PC-3 (cell line): ENCODE measurements at places on chromosomes 5 and 9. TPM values are rescaled to one million over a fixed set of nuclear protein-coding genes. Genes with fewer than 3 reads are reported as not detected.

GRCh38 chr5:179270581-179271427 is 74.5 kb downstream of the ADAMTS2 start:
- DNase-seq = no peak
- no peak overlapping the region for H3K4me3 ChIP-seq
- H3K27ac ChIP-seq = no peak overlapping the region
- H3K36me3 ChIP-seq = no peaks in the 10 kb centered on the region
- H3K4me1 ChIP-seq = no peaks in the 10 kb centered on the region

GRXCR2 gene
- not detected in 2 replicates for total RNA-seq

GRCh38 chr9:98039607-98040017 is 16.9 kb upstream of the NANS start:
- no peaks in the 10 kb centered on the region for H3K27me3 ChIP-seq
- peaks cover 8% of the 10 kb centered on the region for H3K4me1 ChIP-seq
- no peaks in the 10 kb centered on the region for H3K36me3 ChIP-seq

ADAMTS13 gene
- 0.86 and 0.95 TPM in 2 replicates for total RNA-seq

DNA sequence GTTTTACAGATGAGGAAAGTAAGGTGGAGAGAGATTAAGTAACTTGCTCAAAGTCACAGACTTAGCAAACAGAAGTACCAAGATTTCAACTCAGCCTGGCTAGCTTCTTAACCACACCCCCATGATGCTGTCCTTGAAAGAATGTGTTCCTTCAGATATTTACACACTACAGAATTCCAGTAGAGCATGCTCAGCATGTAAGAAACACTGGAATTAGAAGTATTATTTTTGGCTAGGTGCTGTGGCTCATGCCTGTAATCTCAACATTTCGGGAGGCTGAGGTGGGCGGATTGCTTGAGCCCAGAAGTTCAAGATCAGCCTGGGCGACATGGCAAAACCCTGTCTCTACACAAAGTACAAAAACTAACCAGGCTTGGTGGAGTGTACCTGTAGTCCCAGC is 142.4 kb downstream of the EDIL3 start:
- H3K36me3 ChIP-seq = no peaks in the 10 kb centered on the region
- H3K27ac ChIP-seq = no peak overlapping the region
- no peaks in the 10 kb centered on the region for H3K27me3 ChIP-seq
- peak; percentile 63 for DNase-seq

GRCh38 chr5:176401281-176402205 is 13.0 kb downstream of the HIGD2A start:
- no peaks in the 10 kb centered on the region for H3K27me3 ChIP-seq
- DNase-seq = no peak
- H3K27ac ChIP-seq = no peak overlapping the region

EQTN gene
- total RNA-seq = not detected in 2 replicates

DNA sequence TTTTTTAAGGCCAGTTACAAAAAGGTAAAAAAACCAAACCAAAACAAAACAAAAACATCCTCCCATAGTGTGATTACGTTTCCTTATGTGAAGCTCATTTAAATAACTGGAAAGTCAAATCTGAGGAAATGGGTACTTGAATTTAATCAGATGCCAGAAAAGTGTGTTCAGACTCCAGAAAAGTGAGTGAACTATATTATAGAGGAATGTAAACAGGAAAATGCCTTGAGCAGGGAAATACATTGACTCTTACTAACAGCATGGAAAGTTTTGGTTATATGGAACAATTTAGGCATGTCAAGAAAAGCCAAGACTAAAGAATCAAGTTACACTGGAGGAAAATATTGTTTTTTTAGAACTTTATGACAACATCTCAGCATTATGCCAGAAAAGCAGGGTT is 37.8 kb upstream of the RNF20 start:
- H3K4me1 ChIP-seq = no peaks in the 10 kb centered on the region
- peaks cover 3% of the 10 kb centered on the region; the same call in 1 of the 2 replicates for H3K27me3 ChIP-seq
- no peak overlapping the region for H3K4me3 ChIP-seq
- H3K36me3 ChIP-seq = no peaks in the 10 kb centered on the region
